ENCODE measurements at places on chromosomes 7 and 10. TPM values are rescaled to one million over a fixed set of nuclear protein-coding genes. Genes with fewer than 3 reads are reported as not detected.

GRCh38 chr7:113550966-113551365 lies 367.8 kb downstream of the PPP1R3A start:
- no peak for DNase-seq

DNA sequence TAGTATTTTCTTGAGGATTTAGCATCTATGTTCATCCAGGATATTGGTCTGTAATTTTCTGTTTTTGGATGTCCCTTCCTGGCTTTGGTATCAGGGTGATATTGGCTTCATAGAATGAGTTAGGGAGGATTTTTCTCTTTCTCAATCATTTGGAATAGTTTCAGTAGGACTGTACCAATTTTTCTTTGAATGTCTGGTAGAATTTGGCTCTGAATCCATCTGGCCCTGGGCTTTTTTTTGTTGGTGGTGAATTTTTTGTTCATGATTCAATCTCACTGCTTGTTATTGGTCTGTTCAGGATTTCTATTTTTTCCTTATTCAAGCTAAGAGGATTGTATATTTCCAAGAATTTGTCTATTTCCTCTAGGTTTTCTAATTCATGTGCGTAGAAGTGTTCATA lies 192.7 kb downstream of the KIF20B start:
- DNase-seq, result no peak

- no peak for DNase-seq
Observed at GRCh38 chr7:43553999-43554398, 28.9 kb upstream of the STK17A start.

DNA sequence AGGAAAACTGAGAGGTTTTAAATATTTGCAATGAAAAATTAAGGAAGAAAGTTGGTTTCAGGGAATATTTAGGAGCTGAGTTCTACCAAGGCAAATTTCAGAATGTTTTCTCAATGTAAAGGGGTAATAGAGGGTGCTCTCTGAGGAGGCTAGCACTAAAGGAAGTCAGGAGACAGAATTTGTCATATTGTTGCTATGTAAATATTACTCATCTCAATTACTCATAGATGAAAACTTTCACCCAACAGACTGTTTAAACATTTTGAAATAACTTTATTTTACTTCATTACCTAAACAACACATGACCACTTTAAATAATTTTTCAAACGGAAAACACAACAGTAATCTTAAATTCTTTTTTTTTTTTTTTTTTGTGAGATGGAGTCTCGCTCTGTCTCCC lies 274.8 kb upstream of the NRG3 start:
- DNase-seq, result no peak

The DLX6 gene
- total RNA-seq, result not detected

DNA sequence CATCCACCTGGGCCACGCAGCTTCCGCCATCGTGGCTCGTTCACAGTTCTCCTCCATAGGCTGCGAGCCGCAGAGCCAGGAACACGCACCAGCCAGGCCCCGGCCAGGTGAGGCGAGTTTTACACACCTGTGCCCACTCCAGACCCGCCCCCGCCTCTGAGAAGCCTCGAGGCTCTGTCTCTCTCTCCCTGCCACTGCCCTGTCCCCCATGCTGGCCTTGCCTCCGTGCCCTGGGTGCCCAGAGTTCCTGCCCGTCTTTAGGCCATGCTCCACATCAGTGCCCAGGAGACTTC lies 142.2 kb downstream of the SLIT1 start:
- DNase-seq, result no peak

- DNase-seq, result no peak
Observed at GRCh38 chr10:43124574-43125273, 13.5 kb upstream of the CSGALNACT2 start.

The ASAH2 gene
- total RNA-seq, result 1.5 TPM

The CALML5 gene
- not detected for total RNA-seq

The SLC29A4 gene
- total RNA-seq, result 22.6 TPM

DNA sequence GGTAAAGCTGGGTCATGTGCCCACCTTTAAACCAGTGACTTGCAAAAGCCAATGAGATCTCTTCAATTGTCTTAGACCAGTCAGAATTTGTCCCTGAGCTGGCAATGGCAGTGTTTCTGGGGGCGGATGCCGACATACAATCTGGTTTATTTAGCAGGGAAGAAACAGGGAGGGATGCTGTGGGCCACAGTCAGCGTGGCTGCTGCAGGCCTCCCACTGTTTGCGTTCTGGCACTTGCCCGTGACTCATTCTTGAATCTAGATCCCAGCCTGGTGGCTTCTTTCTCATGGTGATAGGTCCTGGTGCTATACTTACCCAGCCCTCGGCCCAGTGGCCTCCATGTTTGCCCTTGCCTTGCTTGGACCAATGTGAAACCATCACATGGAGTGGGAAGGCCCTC lies 3.1 kb upstream of the CPA1 start:
- DNase-seq, result no peak

DNA sequence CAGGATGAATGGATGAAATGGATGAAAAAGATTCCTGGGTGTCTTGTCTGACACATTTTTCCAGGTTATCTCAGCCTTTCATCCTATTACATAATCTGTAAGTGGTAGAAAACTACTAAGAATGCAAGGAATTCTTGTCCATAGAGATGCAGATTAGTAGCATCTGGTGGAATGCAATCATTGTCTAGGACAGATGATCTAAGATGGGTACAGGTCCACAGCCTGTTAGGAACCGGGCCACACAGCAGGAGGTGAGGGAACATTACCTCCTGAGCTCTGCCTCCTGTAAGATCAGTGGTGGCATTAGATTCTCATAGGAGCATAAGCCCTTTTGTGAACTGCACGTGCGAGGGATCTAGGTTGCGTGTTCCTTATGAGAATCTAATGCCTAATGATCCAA lies 225.0 kb downstream of the CALN1 start:
- DNase-seq, result no peak

The PRF1 gene
- total RNA-seq, result not detected

The FKBP6 gene
- not detected for total RNA-seq

The SOSTDC1 gene
- 2.4 TPM for total RNA-seq

The CRYGN gene
- total RNA-seq, result not detected

The CPA5 gene
- not detected for total RNA-seq

The CUBN gene
- total RNA-seq, result 7.8 TPM

The CPEB3 gene
- 23.4 TPM for total RNA-seq

GRCh38 chr7:12328888-12329770 lies 74.5 kb downstream of the VWDE start:
- no peak for DNase-seq

The VPS50 gene
- total RNA-seq, result 87.3 TPM

GRCh38 chr7:106819546-106819945 lies 45.5 kb upstream of the PIK3CG start:
- DNase-seq, result no peak

GRCh38 chr10:97475936-97476594 lies 22.2 kb downstream of the MMS19 start:
- no peak for DNase-seq

DNA sequence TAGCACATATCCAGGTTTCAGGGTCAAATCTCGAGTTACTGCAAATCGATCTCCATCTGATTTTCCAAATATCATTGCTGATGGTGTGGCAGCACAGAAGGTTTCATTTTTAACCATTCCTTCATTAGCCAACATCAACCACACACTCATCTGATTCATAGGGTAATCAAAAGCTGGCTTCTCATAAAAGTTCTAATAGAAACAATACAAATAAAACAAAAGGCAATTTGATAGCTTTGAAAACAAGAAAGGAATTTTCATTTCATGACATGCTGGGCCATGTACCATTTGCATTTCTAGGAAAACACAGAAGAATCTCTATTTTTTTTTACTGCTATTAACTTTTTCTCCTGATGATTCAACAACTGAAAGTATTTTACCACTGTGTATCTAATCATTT lies 147.7 kb upstream of the SLC26A5 start:
- no peak for DNase-seq

The UTF1 gene
- not detected for total RNA-seq

The KAT6B gene
- 136 TPM for total RNA-seq

DNA sequence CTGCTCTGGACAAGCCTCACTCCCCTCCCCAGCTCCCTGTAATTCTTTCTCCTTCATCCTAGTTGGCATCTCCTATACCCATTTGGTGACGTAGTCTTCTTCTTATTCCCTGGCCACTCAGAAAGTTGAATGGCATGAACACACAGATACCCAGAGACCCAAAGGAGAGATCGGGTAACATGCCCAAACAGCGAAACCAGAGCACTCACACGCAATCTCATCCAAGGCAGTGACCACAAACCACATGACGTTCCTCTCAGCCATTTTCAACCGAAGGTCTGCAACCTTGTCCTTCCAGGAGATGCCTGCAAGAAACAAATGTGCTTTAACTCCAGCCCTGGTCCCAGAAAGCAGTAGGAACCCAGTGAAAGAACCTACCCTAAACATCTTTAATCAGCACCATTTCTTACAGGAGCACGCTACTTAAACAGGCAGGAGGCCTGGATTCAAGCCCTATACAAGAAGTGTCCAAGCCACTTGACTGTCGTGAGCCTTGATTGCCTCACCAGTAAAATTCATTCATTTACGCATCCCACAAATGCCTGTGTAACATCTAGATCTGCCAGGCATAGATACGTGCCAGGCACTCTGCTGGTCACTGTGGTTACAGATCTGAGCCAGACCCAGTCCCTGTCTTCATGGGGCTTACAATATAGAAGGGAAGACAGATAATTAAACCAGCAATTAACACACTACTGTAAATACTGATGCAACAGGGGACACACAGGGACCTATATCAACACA lies 37.1 kb downstream of the XPNPEP1 start:
- DNase-seq, result no peak

The PAPOLB gene
- 3.9 TPM for total RNA-seq

DNA sequence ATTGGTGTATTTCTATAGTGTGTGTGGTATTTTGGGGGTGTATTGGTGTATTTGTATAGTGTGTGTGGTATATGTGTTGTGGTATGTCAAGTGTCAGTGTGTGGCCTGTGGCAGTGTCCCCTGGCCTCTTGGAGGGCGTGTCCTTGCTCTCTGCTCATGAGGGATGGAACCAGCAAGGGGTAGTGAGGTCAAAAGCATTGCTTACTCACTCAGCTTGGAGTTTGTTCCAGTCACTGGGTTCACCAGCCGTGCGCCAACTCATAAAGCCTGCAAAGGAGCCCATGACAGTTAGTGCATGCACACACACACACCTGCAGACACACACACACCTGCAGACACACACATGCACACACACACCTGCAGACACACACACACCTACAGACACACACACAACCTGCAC lies 4.3 kb upstream of the TRPV6 start:
- no peak for DNase-seq

DNA sequence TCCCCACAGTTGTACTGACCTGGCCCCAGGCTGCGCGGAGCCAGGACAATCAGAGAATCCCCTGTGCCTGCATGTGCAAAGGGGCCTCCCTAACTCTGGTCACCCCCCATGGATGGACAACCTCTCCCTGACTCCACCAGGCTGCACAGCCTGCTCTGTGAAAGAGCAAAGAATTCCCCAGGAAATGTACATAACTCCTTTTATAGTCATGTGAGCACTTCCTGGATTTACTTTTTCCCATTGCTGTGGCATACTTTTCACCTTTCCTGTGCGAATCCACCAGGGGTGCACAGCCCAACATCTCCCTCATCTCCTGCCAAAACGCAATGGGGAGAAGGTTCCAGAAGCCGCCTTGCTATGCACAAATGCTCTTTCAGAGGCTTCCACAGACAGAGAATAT lies 27.9 kb downstream of the FGFR2 start:
- DNase-seq, result no peak

The PSD gene
- 38.8 TPM for total RNA-seq

DNA sequence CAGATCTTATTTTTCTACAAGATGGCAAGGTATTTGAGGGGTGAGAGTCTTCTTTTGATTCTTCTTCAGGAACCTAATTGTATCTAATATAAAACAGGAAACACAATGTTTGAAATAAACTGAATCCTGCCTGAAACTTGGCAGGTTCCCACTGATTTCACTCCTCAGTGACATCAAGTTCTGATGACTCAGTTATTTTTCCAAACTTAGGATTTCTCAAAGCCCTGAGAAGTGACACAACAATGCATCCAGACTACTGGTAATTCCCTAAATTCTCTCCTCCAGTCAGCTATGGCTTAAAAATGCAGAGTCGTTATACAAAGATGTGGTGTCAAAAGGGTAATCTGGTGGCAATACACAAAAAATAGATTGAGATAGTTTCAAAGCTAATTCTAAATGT lies 80.9 kb downstream of the ABLIM1 start:
- no peak for DNase-seq

- DNase-seq, result no peak
Observed at GRCh38 chr7:131690441-131690840, 134.0 kb upstream of the PODXL start.

GRCh38 chr10:35870665-35871310 lies 228.7 kb upstream of the FZD8 start:
- DNase-seq, result no peak

The ACTL6B gene
- total RNA-seq, result 58.7 TPM

The CTTNBP2 gene
- total RNA-seq, result 63.5 TPM

The BAIAP2L1 gene
- 1.3 TPM for total RNA-seq

GRCh38 chr7:16492513-16493062 lies 27.1 kb upstream of the SOSTDC1 start:
- no peak for DNase-seq

The KCP gene
- 3.4 TPM for total RNA-seq

The OR2A42 gene
- 0.45 TPM for total RNA-seq

The AKR1B15 gene
- not detected for total RNA-seq

- no peak for DNase-seq
Observed at GRCh38 chr7:96548664-96549063, 161.0 kb downstream of the SEM1 start.

GRCh38 chr7:11491811-11492210 lies 340.2 kb downstream of the THSD7A start:
- DNase-seq, result no peak

The EPO gene
- total RNA-seq, result not detected

DNA sequence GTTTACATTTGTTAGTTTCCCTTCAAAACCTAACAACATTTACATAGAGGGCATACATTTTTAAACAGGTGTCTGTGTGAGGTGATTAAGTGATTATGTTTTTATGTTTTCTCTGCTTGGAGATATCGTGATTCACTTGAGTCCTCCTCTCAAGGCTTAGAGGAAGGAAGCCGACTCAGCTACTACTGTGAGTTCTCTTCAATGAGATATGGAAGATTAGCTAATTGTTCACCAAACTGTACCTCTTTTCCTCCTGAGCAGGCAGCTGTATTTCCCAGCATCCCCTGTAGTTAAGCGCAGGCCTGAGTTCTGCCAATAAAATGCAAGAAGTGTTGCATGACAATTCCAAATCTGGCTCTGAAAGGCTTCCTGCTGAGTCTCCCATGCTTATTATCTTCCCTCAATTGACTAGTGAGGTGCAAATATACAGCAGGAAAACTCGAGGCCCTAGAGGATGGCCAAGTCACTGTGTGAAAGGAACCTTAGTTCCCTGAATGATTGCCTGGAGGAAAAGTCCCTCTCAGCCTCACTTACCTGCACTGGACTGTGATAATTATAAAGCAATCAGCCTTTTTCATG lies 528.7 kb downstream of the GRM8 start:
- DNase-seq, result no peak

The SPAM1 gene
- total RNA-seq, result not detected

- DNase-seq, result no peak
Observed at GRCh38 chr10:1581189-1581588, 156.1 kb downstream of the ADARB2 start.

The GTF2IRD1 gene
- 20.7 TPM for total RNA-seq
